Spleen (tissue), 13 donors: ENCODE measurements at places on chromosomes 1 and 21. TPM values are rescaled to one million over a fixed set of nuclear protein-coding genes. Genes with fewer than 3 reads are reported as not detected.

DNA sequence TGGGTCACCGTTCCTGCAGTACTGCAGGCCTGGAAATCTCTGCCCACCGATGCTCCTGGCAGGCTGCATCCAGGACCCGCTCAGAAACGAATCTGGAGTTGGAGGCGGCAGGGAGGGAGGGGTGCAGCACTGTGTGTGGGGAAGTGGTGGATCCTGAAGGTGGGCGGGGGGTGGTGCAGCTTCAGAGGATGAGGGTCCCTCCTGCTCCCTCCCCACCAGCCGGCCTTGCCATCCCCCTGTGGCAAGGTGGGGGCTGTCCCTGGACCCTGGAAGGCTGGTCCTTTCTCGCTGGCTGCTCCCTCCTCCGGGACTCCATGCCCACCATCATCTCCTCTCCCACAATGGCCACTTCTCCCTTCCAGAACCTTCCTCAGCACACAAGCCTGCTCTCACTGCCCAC, 60.4 kb downstream of the B3GALT5 start:
- DNase-seq = no peak

DNA sequence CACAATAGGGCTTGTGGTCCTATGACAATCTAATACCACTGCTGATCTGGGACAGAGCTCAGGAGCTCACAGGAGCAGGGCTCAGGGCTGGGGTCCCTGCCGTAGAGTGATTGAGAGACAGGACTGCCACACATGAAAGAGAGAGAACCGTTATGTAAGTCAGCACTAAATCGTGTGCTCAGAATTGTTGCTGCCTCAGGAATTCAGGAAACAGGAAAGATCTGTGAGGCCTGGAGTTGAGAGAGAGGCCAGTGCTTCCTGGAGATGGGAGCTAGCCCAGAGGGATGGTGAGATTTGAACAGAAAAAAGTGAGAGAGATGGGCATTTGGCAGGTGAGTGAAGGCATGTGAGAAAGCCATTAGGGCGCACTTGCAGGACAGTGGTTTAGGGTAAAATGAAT, 17.5 kb upstream of the ACBD6 start:
- no peak for DNase-seq

DNA sequence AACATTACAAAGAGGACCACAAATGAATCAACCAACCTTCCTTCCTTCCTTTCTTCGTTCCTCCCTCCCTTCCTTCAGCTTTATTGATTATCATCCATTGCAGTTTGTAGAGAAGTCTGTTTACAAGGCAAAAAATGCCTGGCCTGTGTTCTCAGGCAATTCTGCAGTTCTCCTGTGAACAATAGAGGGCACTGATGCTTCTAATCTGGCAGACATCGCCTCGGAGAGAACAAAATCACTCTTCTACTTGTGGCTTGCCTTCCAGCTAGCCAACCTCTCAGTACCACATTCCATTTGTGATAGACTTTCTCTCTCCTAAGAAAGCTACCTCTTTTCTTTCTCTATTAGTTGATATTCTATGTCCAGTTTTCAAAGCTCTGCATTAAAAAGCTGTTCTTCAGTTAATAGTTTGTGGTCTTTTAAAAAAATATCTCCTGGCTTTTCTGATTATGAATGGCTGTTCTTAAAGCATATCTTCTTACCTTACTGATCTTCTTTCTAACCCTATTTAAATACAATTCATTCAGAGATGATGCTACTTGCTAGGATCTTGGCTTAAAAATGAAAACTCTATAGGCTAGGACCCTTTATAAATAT, 26.9 kb upstream of the ESRRG start:
- DNase-seq = no peak

DNA sequence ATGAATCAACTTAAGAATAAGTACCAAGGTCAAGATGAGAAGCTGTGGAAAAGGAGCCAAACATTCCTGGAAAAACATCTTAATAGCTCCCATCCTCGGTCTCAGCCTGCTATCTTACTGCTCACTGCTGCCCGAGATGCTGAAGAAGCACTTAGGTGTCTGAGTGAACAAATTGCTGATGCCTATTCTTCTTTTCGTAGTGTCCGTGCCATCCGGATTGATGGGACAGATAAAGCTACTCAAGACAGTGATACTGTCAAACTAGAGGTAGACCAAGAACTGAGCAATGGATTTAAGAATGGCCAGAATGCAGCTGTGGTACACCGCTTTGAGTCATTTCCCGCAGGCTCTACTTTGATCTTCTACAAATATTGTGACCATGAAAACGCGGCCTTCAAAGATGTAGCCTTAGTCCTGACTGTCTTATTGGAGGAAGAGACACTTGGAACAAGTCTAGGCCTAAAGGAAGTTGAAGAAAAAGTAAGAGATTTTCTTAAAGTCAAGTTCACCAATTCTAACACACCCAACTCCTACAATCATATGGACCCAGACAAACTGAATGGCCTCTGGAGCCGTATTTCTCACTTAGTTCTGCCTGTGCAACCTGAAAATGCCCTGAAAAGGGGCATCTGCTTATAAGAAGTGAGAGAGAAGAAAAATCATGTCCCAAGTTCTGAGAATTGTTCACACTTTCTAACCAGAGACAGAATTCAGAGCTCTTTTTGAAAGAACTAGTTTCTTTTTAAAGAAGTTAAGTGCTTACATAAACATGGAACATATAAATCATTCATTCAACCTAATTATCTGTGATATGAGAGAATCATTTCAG, 35.7 kb downstream of the TOR1AIP1 start:
- no peak for DNase-seq

DNA sequence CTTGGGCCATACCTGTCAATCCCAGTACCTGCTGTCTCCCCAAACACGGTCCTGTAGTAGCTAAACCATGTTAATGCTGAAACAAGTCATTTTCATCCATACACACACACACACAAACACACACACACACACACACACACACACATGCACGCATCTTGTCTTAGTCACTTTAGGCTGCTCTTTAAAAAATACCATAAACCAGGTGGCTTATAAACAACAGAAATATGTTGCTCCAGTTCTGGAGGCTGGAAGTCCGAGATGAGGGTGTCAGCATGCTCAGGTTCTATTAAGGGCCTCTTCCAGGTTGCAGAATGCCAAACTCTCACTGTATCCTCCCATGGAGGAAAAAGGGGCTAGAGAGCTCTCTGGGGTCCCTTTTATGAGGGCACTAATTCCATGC, 129.9 kb downstream of the NTPCR start:
- no peak for DNase-seq

GRCh38 chr21:36288651-36289243, 31.2 kb upstream of the MORC3 start:
- DNase-seq = no peak

The SLC35E2B gene
- 105 TPM for total RNA-seq

The MTARC1 gene
- total RNA-seq = 4.6 TPM

The GSTM5 gene
- 3.4 TPM for total RNA-seq
